ENCODE measurements at places on chromosomes 2 and 18.

DNA sequence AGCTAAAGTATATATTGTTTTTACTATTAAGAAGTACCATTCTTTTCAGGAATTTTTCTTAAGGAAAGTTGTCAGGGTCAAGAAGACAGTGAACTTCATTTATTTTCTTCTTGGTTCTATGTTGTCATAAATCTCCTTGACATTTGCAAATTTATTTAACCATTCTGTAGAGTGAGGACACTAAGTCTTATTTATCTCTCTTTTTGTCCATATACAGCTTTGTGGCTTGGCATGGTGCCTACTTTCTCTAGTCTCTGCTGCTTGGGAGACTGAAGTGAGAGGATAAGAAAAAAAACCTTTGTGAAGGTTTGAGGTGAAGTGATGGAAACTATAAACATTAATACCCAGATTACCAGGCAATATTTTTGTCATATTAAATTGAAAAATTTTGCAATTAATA lies 1389.4 kb downstream of the SUCLG1 start:
- DNase-seq: peak; percentile 20

- no peak for DNase-seq
Observed at GRCh38 chr2:112699984-112700667, 20.7 kb upstream of the NT5DC4 start.

- no peak for DNase-seq
Observed at GRCh38 chr2:119371111-119371510, 4.3 kb downstream of the DBI start.

- no peak for DNase-seq
Observed at GRCh38 chr2:118118479-118118878, 30.2 kb downstream of the INSIG2 start.

DNA sequence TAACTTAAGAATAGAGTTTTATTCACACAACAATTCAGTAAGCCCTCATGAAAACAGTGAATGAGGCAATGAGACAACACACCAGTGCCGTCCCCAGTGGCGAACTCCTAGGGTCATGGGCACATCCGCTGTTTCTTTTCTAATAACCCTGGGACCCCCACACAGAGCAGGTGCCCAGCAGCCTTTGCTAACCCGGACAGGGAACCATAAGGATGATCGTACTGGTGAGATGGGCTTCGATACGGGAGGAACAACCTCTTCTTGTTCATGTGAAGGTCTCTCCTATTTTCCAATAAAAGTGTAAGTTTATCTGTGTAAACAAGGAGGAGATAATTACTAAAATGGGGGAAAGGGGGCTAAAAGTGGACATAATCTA lies 97.4 kb upstream of the MGAT4A start:
- no peak for DNase-seq

DNA sequence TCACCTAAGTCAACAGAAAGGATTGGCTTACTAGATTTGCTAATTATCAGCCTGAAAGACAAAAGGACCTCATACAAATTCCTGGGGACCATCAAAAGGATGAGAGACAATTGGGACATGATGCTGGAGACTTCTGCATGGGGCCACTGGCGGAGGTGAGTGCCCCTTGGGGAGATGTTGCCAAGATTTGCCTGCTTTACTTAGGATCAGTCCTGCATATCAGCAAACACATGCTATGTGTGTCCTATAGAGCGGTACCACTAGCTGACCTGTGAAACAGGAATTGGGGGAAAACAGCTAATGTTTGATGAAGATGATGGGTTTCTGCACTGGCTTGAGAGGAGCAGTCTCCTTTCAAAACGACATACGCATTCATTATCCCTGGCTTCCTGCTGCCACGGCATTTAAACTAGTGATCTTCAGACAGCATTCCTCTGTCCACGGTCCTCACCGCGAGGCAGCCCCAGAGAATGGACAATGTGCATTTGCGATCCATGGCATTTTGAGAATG lies 104.2 kb downstream of the TGIF1 start:
- DNase-seq: no peak

DNA sequence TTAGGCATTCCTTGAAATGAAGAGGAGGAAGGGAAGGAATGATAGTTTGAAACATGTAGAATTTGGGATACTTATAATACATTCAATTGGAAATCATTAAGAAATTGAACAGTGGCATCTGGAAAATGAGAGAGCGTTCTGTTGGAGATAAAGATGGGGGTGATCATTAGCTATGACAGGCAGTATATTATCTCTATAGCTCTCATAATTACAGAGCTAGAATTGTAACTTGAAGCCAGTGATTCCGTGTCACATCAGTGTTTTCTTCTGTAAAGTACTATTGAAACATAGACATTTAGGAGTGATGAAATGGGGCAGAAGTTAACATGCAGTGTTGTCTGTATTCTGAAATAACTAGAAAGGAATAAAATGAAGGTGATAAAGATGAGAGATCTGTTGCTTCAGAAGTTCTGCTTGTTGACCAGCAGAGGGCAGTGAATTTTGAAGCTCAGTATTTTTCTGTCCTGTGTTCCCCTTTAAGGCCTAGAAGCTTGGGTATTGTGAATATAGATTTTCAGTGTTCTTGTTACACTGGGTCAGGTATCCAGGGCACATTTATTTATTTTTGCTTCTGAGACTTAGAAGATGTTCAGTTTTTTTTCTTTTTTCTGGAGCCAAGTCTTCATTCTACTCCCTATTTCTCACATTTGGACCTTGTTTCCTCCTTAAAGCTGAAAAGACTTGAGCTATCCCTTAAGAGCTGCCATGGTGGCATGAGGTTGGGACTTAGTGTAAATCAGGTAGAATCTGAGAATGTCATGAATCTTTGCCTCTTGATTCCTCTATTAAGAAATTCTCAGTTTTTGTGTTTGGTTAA lies 157.4 kb downstream of the TAF4B start:
- peak; percentile 2 for DNase-seq

DNA sequence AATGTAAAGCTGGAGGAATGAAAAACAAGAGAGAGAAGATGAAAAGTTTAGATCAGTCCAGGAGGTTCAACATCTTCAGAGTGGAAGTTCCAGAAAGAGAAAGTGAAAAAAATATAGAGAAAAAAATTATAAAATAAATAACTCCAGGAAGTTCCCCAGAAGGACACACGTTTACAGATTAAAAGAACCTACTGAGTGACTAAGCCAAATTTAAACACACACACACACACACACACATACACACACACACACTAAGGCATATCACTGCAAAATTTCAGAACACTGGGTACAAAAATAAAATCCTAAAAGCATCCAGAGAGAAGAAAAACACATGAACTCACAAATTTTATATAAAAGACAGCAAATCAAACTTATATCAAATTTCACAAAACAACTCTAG lies 85.9 kb upstream of the PMAIP1 start:
- no peak for DNase-seq

DNA sequence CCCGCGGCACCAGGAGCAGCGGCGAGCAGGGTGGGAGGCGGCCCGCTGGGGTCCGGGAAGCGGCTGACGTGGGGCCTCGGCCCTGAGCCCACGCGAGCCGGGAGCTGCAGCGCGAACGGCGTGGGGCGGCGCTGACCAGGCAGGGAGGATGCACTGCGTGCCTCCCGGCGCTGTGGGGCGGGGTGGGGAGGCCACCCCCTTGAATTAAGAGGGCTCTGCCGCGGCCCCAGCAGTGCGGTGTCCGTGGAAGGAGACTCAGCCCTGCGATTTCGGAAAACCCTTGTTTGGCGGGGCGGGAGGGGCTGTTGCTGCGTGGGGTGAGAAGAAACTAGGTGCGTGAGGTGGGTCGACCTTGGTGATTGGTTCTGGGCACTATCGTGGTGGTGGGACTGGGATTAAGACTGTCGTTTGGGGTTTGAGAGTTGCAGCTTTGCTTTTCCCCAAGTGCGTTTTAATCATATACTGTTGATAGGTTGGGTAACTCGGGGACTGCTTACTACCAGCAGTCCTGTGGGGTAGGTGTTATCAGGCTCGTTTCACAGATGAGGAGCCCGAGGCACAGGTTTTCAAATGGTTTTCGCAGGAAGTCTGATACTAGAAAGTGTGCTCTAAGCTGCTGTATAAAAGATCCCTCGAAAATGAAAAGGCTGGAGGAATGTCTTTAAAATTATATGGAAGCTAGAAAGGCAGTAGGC lies 722 bp downstream of the ACSL3 start:
- DNase-seq: no peak

DNA sequence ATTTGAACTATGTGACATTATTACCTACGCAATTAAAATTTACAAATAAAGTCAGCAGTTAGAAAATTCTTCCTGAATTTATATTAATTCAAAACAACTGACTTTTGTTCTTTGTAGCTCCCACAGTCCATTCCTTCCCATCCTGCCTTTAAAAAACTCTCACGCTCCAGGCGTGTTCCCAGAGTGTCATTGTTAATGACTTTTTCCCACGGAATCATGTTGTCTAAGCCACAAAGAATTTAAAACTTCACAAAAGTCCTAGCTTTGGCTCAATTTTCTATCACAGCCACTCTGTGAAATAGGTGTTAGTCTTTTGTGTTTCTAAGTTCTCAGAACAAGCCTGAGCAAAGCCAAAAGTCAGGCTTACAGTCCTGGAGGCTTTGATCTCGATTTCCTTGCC lies 26.5 kb downstream of the SLC1A4 start:
- DNase-seq: no peak

GRCh38 chr2:158835431-158835830 lies 40.3 kb downstream of the DAPL1 start:
- no peak for DNase-seq

DNA sequence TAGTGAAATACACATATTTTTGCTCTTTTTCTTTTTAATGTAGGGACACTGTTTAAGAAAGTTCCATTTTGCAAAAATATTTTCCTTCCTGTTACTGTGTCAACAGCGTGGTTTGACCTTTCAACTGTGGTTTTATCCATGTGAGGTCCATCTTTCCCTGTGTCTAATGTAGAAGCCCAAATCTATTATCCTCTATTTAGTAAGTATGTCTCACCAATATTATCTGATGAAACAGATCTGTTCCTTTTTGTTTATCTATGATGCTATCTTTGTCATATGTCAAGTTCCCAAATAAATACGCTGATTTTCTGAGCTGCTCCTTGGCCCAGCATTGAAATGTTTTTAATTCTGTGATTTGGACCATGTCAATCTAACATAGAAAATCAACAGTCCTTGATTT lies 3.5 kb upstream of the ARHGAP15 start:
- DNase-seq: no peak

DNA sequence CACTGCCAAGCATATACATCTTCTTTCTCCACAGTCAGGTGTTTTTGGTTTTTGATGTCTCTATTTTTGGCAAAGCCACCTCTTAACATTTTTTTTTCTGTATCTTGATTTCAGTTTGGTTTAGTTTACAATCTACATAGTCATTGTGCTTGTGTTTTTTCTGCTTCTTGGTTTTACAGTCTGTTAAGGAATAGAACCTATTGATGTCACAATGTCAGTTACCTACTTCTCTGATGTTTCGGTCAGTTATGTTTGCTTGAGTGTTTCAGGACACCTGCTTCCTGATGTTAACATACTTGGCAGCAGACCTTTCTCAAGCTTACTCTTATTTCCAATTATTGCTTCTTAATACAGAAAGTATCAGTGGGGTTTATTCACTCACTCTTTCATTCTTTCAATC lies 253.3 kb downstream of the SPAG16 start:
- DNase-seq: no peak

DNA sequence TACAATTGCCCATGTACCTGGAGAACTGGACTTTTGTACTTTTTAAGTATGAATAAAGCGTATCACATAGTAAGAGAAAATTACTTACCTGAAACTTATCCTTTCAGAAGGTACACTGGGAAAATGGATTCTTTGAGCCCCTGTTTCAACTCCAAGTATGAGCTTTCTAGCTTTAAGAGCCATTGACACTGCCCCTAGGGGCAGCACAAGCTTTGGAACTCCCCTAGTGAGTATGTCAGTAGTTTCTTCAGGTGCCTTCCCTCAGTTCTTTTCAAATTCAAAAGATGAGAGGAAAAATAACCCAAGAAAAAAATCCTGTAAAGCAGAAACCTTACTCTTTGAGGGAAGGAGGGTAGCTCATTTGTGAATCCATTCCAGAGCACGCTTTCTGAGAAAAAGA lies 124.1 kb downstream of the MEMO1 start:
- DNase-seq: no peak

GRCh38 chr18:27713738-27714095 lies 463.2 kb downstream of the CDH2 start:
- no peak for DNase-seq

DNA sequence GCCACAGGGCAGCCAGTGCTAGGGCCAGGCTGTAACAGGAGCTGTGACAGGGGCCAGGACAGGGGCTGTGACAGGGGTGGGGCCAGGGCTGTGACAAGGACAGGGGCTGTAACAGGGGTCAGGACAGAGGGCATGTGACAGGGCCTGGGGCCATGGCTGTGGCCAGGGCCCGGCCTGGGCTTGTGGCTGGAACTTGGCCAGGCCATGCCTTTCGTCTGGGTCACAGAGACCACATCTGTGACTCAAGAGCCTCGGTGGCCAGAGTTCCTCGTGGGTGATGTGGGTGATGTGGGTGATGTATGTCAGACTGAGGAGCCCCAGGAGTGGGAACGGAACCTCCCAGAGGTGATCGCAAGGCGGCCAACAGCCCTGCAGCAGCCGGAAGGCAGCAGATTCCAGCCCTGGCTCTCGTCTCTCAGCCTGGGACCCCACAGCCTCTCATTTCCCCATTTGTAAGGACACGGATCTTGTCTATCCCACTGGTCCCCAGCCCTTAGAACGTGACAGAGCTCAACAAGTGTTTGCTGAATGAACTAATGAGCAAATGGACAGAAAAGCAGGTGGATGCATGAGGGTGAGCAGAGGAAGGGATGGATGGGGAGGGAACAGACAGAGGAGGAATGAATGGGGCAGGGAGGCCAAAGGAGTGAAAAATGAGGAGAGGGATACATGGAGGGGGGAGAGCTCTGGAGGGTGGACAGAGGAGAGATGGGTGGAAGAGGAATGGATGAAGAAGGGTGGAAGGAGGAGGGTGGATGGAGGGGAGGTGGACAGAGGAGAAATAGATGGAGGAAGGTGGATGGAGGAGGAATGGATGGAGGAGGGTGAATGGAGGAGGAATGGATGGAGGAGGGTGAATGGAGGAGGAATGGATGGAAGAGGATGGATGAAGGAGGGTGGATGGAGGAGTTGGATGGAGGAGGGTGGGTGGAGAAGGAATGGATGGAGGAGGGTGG lies 17.3 kb downstream of the ESPNL start:
- no peak for DNase-seq

DNA sequence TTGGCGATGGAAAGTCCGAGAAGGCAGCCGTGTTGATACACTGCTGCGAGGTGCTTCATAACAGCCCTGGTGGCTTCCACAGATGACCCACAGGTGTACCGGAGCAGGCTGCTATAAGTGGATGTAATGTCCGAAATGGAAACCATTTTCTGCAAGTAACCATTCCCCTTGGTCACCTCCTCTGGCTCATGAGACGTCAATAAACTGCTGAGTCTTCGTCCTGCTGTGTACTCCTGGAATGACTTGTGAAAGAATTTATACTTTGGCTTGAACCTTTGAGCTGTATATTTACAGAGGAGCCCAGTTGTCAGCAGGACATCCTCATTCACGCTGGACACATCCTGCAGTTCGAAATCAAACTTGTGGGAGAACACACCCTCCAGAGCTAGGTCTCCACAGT lies 14.4 kb downstream of the NLRC4 start:
- DNase-seq: no peak

- DNase-seq: no peak
Observed at GRCh38 chr2:205657579-205657978, 24.7 kb upstream of the NRP2 start.
